Activated CD8-positive, alpha-beta memory T cell treated with anti-CD3 and anti-CD28 coated beads, Interleukin-2, amount 50 U/mL, for 4 hours (primary cell): ENCODE measurements at places on chromosomes 7 and 10.

- DNase-seq = no peak
Measured at GRCh38 chr7:101586078-101586905, 42.8 kb downstream of the MYL10 start.

DNA sequence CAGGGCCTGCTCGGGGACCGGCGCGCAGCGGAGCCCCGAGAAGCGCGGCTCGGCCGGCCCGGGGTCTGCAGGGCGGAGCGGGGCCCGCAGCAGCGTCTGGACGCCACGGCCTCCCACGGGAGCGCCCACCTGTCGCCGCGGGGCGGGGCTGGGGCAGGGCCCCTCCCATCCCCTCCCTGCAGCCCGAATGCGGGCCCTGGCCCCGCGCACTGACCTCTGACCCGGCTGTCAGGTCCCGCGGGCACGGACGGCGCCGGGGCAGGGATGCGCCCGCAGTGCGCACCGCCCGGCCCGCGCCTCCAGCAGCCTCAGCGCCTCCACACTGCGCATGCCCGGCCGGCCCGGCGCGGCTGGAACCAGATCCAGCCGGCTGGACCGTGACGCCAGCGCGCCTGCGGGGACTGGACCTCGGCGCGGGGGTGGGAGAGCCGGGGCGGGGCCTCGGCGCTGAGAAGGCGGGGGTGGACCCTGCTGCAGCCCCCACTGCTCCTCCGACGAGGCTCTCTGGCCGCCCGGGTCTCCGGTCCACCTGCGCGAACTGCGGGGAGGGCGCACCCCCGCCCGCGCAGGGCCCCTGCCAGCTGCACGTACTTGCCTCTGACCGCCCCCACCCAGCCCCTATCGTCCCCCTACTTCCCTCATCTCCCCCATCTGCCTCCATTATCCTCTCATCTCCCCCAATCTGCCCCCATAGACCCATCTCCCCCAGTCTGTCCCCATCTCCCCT is 16.1 kb upstream of the GPR146 start:
- peak; percentile 72 for DNase-seq

GRCh38 chr10:119090026-119090795 is 9.6 kb upstream of the EIF3A start:
- no peak for DNase-seq

DNA sequence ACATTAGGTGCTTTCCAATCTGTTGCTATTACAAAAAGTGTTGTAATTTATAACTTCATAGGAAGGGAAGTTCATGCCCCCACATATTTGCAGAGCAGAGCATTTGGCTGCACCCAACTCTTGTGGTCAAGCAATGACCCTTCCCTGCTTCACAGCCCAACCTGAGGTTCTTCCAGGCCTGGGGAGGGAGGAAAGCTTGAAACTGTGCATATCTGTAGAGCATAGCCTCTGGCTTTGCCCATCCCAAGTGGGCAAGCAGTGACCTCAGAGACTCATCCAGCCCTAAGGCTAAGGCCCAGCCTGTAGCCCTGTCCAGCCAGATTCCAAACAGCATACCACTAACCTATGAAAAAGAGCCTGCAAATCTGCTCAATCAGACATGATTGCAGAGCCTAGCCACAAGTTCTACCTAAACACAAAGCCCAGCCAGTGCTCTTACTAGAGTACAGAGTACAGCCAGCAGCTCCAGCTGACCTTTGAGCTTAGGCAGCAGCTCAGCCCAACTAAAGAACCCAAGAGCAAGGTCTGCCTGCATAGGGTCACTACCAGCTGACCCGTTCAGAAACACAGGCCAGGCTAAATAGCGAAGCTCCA is 14.4 kb upstream of the GSTK1 start:
- DNase-seq = no peak

DNA sequence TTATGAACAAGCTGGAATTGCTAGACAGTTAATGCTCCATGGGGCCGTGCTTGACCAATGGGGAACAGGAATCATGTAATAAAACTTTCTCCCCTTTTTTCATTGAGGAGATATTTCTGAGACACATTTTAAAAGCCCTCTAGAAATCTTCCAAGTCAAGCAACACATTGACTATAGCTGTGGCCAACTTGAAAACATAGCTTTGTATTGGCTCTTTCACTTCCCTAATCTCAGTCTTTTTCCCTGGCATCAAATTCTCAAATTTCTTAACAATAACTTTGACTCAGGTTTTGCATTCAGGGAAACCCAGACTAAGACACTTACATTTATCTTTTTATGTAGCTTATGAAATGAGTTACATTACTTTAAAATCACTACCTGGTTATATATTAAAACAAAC is 947.1 kb upstream of the MBL2 start:
- DNase-seq = no peak

DNA sequence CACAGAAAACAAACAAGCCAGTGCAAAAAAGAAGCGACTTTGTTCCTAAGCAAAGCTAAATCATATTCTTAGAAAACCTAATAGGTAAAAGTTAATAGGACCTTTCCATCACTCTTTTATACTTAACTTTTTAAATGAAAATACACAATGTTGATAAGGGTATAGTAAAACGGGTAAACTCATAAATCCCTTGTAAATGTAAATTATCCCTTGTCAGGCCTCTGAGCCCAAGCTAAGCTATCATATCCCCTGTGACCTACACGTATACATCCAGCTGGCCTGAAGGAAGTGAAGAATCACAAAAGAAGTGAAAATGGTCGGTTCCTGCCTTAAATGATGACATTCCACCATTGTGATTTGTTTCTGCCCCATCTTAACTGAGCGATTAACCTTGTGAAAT is 76.4 kb downstream of the GSAP start:
- no peak for DNase-seq

- no peak for DNase-seq
Measured at GRCh38 chr7:52129278-52129677, 812.7 kb upstream of the COBL start.

- no peak for DNase-seq
Measured at GRCh38 chr10:75755528-75755927, 324.1 kb downstream of the LRMDA start.

DNA sequence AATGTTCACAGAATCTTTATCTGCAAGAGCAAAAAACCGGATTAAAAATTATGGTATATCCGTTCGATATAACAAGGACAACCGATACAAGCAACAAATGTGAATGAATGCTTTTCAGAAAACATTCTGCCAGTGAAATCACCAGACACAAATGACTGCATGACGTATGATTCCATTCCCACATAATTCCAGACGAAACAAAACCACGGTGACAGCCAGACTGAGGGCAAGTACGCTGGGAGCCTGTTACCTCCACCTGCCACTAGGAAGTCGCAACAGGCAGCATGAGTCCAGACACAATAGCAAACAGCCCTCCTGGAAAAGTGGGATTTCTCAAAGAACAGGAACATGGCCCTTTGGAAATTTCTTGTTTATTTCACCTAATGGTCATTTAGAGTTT is 41.7 kb downstream of the MAD1L1 start:
- DNase-seq = no peak

- peak; percentile 65 for DNase-seq
Measured at GRCh38 chr10:133379152-133379800, at the start of gene PAOX. PAOX (plus strand) TSS chr10:133379262; CDS start chr10:133379317, 55 bp downstream.

DNA sequence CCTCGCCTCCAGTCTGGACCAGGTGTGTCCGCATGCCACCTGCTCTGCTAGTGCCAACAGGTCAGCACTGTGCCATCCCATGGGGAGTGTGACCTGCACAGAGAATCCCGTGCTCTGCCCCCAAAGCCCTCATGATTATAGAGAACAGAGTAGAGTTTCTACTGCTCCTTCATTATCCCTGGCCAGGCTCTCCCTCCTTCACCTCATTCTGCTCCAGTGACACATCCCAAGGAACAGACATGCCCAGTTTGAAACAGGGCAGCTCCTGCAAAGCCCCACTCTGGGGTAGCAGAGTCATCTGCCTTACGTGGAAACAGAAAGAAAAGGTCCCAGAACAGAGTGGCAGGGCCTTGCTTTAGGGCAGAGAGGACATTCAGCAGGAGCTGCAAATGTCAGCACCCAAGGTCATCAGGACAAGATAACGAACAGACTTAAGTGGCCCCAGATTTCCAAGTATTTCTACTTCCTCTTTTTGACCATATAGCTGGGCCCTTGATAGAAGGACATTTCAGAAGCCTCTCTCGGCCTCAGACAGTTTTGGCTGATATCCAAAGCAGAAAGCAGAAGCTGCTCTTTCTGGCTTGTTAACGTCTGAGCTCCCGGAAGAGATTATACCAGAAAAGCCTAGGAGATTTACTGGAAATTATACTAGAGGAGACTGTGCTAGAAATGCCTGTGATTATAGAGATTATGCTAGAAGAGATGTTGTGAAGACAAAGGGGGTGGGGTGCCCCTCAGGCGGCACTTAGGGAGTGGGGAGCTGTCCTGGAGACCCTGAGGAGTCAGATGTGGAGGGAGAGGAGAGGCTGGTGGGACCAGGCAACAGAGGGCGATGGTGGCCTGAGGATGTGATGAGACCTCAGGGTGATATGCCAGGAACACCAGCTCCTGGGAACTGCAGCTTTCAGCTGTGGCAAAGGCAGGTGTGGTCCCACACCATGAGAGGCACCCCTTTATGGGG is 12.6 kb downstream of the TMEM176B start:
- DNase-seq = no peak

DNA sequence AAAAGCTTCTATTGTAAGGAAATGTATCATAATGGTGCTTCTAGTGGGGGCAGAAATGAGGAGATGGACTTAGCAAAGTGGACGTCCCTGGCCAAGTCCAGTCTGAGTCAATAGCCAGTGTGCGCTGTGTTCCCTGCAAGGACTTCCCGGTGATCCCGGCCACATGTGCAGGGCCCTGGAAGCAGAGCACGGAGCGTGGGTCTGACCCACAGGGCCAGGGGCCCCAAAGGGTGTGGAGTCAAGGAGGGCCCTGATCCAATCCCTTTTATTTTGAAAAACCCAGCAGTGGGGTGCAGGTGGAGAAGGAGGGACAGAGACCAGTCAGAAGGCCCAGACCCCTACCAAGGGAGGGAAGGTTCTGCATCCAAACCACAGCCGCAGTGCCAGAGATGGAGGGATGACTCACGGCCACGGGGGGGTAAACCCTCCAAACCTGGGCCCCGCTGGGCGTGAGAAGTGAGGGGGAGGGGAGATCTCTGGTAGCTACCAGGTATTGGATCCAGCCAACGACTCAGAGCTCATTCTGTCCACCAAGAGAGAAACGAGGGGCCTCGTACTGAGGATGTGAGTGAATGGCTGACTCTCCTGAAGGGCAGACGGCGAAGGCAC is 57.2 kb upstream of the VIPR2 start:
- DNase-seq = no peak

DNA sequence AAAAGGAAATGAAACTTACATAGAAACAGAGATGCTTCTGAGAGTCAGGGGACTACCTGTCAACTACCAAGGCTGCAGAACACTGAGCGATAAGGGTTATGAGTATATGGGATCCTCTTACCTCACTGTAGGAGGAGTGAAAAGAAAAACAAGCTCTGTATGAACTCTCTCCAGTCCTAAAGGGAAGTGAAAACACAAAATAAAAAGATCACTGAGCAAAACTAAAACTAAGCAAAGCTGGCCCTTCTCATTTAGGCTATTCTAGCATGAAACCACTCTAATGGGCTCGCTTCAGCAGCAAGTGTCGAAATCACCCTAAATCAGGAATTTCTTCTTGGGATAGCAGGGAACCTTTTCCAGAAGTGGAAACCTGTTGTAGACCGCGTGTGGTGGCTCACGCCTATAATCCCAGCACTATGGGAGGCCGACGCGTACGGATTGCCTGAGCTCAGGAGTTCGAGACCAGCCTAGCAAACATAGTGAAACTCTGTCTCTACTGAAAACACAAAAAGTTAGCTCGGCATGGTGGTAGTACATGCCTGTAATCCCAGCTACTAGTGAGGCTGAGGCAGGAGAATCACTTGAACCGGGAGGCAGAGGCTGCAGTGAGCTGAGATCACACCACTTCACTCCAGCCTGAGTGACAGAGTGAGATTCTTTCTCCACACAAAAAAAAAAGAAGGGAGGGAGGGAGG is 27.0 kb downstream of the DCLRE1C start:
- no peak for DNase-seq

DNA sequence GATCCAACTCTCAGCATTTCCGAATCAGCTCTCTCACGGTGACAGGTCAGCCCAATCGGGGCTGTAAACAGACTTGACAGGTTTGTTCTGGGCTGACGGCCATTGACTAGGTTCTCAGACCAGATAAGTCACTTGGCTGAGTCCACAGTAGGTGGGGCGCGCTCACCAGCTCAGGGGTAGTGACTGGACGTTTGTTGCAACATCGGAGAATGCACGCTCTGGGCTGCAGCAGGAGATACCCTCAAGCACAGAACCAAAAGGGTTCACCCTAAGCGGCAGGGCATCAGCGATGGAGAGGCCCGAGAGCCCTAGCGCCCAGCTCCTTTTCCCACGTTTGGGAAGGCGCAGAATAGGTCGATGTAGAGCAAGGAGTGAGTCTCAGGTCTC is 1.8 kb downstream of the KLLN start:
- no peak for DNase-seq

GRCh38 chr10:93110472-93111146 is 36.9 kb downstream of the CYP26A1 start:
- DNase-seq = no peak

DNA sequence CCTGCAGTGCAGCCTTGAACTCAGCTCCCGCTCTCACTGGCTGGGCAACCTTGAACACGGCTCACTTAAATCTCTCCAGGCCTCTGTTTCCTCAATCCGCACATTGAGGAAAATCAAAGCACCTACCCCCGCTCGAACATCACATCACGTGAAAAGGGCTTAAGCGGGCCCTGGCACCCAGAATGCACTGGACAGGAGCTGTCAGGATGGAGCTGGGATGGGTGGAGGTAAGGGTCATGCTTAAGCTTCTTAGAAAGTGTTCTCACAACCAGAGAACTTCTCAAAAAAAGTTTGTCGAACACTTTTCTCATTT is 55.7 kb upstream of the MGMT start:
- DNase-seq = no peak

- no peak for DNase-seq
Measured at GRCh38 chr7:28071570-28071969, 109.0 kb downstream of the JAZF1 start.
